ENCODE measurements at places on chromosomes 5 and 9.

GRCh38 chr9:6384732-6385131 lies 28.3 kb upstream of the UHRF2 start:
- DNase-seq = peak; percentile 20

DNA sequence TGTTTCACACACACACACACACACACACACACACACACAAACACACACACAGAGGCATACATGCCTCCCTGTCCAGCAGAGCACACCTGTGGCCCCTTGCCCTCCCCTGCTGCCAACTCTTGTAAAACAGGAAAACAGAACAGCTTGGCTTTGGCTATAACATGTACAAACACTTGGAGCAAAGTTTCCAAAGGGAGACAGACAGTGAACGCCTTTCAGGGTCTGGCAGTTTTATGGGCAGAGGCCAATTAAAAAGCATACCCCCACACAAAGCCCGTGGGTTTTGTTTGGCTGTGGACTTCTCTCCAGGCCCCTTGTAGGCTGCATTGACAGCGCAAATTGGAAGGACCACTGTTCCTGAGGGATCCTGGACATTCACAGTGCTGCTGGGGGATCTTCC lies 265.6 kb downstream of the PAPPA start:
- DNase-seq = no peak

DNA sequence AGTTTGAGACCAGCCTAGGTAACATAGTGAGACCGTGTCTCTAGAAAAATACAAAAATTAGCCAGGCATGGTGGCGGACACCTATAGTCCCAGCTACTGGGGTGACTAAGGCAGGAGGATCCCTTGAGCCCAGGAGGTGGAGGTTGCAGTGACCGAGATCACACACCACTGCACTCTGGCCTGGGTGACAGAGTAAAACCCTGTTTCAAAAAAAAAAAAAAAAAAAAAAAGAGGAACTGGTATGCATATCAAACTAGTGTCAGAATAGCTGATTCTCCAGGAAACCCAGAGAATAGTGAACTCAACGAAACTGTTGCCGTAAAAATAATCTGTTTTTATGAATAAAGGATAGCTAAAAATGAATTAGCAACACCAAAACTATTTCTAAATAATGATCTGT lies 126.6 kb upstream of the BASP1 start:
- no peak for DNase-seq

GRCh38 chr5:181199881-181200638 lies 4.9 kb downstream of the TRIM7 start:
- DNase-seq = no peak

DNA sequence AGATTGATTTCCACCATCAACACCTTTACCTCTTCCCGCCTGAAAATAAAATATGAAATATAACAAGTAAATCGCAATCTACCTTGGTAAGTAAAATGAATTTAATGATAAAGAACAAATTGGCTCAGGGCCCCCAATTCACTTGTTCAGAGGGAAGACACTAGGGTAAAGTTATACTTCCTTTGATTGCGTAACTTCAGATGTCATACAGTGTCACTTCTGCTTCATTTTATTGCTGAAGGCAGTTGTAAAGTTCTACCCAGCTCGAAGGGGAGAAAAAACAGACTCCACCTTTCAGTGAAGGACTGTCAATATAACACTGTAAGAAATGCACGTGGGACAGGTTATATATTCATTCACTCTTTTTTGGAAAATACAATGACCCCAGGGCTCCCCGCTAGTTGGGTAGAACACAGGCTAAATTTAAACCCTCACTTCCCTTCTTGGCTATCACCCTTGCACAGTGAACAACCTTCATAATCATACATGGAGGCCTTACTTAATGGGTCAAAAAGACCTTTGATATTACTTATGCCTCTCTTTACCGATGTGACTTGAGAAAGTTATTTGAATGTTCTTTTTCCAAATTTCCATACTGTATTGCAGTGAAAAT lies 848.8 kb downstream of the MAT2B start:
- DNase-seq = no peak

- peak; percentile 86 for DNase-seq
Measured at GRCh38 chr9:89418882-89419640, 78.9 kb downstream of the SEMA4D start.

- no peak for DNase-seq
Measured at GRCh38 chr5:108206707-108207106, 175.2 kb downstream of the FBXL17 start.

- DNase-seq = no peak
Measured at GRCh38 chr5:39373791-39374190, 9.5 kb upstream of the C9 start.

DNA sequence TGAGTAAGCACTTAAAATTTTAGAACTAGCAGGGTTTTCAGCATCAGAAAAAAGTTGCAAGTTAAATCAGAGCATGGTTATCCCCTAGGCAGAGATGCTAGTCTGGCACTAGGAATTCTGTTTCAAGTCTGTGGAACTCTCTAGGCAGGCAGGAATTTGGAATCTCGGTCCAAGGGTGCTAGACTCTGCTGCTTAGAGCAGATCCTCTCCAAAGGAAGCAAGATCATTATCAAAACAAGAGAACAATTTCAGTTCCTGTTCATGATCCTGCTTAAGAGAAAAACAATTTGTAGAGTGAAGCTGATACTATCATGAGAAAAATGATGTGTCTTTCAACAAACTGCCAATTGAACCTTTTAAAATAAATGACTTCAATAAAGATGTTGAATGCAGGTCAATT lies 420.7 kb downstream of the KIF4B start:
- no peak for DNase-seq

DNA sequence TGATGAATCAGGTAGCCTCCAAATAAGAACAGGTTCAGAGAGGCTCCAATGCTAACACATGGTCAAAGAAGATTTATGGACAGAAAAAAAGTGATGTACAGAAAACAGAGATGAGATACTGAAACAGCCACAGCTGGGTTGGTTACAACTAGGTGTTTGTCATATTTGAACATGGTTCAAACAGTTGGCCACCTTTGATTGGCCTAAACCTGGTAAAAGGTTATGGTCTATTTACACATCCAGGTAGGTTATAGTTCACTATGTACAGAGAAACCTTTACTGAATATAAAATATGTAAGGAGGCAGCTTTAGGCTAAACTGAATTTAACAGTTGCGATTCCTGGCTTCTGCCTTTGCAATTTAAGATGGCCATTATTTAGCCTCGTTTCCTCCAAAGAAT lies 134.0 kb upstream of the ZNF366 start:
- DNase-seq = no peak

- DNase-seq = no peak
Measured at GRCh38 chr5:33433303-33434240, 7.2 kb upstream of the TARS1 start.

GRCh38 chr5:98365126-98365525 lies 408.3 kb upstream of the RGMB start:
- DNase-seq = no peak

DNA sequence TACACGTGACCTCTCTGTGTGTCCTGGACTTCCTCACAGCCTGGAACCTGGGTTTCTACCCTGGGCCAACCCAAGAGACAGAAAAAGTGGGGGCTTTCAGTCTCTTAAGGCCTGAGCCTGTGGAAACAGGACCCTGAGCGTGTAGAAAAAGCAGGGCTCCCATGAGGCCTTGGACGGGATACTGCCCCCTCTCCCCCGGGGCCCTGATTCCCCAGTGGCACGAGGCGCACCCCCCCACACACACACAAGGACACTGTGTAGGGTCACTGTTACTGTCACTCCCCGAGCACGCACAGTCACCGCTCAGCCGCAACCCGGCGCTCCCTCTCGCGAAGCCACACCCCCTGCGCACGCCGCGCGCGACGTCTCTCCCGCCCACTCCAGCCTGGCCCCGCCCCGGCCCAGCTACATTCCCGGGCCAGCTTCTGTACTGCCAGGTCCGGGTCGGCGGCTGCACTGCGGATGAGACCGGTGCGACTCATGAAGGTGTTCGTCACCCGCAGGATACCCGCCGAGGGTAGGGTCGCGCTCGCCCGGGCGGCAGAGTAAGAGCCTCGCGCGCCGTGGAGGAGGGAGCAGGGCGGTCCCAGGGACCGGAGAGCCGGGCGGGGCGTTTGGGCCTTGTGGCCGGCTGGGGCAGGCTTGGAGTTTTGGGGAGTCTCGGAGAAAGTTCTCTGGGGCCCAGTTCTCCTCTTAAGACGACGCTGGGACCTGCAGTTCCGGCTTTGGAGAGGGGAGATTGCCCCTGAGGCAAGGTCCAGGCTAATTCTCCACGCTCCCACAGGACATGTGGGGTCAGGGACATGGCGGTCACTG lies at the start of gene GRHPR:
Gene GRHPR, plus strand, starts transcription at position 408 of the 816 bp plus-strand sequence. Its CDS starts 55 bp downstream, at position 463.
- peak; percentile 91 for DNase-seq

DNA sequence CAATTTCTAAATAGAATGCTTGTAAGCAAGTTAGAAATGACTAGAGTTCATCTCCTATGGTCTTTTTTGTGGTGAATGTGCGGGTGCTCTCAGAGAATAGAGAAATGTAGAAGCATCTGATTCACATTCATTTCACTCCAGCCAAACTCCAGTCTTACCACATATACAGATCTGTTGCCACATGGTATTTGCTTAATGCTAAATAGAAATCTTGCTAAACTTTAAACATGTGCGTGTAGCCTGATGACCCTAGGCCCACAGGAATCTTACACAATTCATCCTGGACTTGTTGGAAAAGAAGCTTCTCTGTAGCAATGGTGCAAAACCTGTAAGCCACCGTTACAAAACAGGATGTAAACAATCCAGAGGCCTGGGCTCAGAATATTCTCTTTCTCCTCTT lies 135.2 kb downstream of the PCSK1 start:
- DNase-seq = peak; percentile 33

DNA sequence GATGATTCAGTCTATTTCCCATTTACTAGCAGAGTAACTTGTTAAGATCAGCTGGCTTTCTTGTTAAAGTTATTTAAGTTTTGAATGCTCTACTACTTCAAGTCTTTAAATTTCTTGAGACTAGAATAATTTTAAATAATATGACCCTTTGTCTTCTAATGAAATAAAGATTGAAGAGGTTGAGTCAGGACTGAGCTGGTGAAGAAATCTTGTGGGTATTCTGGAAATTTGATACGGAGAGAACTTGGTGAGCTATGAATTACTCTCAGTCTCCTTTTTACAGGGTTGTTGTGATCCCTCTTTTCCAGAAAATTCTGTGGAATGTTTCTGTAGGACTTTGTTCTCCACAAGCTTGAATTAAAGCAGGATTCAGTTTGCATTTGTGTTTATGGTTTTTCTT lies 29.3 kb downstream of the RNF20 start:
- no peak for DNase-seq

GRCh38 chr5:154863291-154864080 lies 5.1 kb downstream of the CNOT8 start:
- no peak for DNase-seq

GRCh38 chr5:179729727-179730126 lies 2.9 kb upstream of the MAML1 start:
- no peak for DNase-seq

DNA sequence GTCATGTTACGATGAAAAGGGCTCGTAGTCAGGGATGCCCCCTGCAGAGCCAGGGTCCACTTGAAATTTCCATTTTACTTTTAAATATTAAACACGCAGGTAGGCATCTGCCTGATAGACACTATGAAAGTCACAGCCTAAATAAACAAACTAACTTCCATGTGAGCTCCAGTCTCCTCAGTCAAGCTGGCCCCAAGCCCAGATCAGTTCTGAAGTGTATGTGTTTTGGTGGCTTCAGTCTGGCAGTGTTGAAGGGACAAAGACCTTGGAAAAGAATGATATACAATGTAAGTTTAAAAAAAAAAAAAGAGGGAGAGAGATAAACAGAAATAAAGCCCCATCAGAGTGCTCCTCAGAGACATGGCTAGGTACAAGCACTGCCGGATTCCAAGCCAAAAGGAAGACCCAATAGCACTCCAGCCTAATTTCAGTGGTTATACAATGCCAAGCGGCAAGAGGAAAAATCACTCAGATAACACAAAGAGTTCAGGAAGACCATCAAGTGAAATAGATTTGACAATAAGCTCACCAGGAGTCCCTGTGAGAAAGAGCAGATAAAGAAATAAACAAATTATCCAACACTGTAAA lies 181.0 kb downstream of the BNC2 start:
- DNase-seq = no peak

DNA sequence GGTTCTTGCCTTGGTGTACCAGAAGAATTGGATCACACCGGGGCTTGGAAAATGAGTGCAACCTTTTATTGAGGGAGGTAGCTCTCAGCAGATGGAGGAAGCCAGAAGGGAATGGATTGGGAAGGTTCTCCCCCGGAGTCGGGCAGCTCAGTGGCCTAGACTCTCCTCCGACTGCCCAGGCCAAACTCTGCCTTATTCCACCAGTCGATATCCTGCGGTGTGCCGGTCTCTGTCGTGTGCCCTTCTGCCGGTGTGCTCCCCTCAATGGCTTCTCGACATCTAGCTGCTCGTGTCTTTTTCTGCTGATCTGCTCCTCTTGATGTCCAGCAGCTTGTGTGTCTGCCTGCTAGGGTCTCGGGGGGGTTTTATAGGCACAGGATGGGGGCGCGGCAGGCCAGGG lies 87.4 kb upstream of the CCL21 start:
- DNase-seq = no peak

- DNase-seq = no peak
Measured at GRCh38 chr9:26133537-26133936, 455.3 kb upstream of the TUSC1 start.

GRCh38 chr9:134634176-134634575 lies 7.4 kb upstream of the COL5A1 start:
- DNase-seq = no peak

DNA sequence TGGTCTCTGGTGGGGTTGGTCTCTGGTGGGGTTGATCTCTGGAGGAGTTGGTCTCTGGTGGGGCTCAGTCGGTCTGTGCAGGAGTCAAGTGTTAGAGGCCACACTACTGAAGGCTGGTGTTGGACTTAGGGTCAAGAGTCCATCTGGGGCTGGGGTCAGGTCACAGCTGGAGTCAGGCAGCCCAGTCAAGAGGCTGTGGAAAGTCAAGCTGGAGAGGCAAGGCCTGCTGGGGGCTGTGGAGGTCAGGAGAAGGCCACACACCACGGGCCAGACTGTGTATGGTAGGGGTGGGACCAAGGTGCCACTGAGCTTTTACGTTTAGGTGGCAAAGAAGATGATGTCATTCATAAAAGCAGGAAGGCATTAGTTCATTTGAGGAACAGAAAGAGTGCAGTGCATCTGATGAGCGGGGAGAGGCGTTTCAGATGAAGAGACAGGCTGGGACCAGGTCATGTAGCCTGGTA lies 16.7 kb upstream of the CD74 start:
- DNase-seq = peak; percentile 48

GRCh38 chr5:149326611-149327010 lies 18.7 kb upstream of the GRPEL2 start:
- DNase-seq = no peak

Measured in GM12865 (cell line).